ENCODE measurements at places on chromosomes 12 and 14.

GRCh38 chr14:44732144-44732543 is 225.1 kb upstream of the FSCB start:
- no peak for DNase-seq

GRCh38 chr14:50957296-50957695 is 13.0 kb upstream of the PYGL start:
- no peak for DNase-seq

- DNase-seq = no peak
Measured at GRCh38 chr14:85172889-85173477, 357.0 kb upstream of the FLRT2 start.

GRCh38 chr12:2229661-2230539 is 177.1 kb downstream of the CACNA1C start:
- DNase-seq = no peak

- DNase-seq = no peak
Measured at GRCh38 chr14:21475767-21476522, 814 bp downstream of the RAB2B start.

DNA sequence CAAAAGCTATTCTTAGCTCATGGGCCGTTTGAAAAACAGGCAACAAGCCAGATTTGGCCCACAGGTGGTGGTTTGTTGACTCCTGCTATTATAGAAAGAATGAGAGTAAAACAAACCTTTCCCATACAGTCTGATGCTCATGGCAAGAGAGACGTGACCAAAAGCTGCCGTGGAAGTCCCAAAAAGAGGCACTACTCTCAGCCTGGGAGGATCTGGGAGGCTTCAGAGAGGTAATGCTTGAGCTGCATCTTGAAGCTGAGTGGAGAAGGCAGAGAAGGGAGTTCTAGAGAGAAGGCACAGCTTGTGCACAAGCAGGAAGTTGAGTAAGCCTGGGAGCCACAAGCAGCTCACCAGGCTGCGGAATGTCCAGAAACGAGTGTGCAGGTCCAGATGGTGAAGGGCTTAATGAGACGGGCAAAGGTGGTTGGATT is 9.6 kb downstream of the PLXNC1 start:
- DNase-seq = no peak

DNA sequence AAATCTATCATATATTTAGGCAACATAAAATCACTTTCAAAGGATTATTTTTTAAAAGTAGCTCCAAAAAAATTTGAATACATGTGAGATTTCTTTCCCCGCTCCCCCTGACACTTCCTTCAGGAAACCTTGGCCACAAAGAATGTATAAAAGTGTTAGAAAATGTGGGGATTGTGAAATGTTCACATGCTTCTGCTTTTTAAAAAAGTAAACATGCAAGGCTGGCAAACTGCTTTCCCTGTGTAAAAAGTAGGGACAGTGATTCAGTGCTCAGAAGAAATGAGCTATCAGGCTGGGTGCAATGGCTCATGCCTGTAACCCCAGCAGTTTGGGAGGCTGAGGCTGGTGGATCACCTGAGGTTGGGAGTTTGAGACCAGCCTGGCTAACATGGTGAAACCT is 26.6 kb downstream of the MBIP start:
- no peak for DNase-seq

DNA sequence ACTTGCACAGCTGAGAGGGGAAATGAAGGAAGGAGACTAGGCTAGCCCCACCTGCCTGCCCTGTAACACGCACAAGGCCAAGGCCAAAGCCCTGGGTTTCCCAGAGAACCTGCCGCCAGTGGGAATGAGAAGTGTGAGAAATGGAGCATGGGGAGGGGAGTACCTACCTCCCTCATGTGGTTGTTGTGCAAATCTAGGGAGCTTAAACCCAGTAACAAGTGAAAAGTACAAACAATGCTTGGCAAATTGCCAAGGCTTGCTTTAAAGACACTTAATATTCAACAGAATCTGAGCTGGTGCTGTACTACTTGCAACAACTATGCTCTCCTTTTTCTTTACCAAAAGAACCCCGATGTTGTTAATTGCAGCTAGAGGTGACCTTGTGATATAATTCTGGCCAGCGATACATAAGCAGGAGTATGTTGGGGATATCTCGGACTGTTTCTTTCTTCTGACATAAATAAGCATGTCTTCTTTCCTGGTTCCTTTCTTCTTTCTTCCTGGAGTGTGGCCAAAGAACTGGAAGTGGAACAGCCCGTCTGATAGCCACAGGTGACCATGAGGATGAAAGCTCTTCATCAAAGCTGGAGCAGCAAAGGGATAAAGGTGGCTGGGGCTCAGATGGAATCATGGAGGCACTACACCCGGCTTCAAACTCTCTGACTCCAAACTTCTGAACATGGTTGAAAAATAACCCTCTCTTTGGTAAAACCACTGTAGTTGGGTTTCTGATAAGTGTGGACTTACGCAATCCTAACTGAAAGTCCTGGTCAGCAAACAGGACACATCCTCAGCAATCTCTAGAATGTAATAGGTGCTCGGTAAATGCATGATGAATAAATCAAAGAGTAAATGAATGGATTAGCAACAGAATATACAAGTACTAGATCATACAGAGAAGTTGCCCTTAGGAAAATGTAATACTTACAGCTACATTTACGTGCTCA is 207.9 kb downstream of the NUAK1 start:
- DNase-seq = no peak

GRCh38 chr12:16756833-16757555 is 151.0 kb upstream of the LMO3 start:
- no peak for DNase-seq
